ENCODE measurements at places on chromosomes 6 and 20.

DNA sequence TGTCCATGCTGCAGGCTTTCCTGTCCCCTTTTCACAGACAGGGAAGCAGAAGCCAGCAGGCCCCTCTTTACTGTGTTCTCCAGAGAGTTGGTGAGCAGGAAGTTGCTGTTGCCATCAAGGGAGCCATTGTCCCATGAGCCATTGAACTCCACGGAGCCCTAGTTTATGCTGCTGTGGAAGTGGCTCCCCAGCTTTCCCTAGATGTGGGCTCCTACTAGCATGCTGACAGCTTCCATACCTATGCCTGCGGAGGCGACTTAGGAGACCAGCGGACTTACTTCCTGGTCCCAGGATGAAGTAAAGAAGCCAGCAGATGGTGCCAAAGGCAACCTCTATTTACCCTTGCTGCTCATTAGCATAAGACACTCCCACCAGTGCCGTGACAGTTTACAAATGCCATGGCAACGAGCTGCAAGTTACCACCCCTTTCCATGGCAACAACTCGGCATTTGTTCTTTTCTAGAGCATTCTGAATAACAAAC, 30.8 kb upstream of the FKBP1A start:
- DNase-seq: no peak

GRCh38 chr20:38221119-38221589, 39.4 kb downstream of the KIAA1755 start:
- peak; percentile 44 for DNase-seq

GRCh38 chr6:72464791-72465691, 156.8 kb upstream of the KCNQ5 start:
- no peak for DNase-seq

DNA sequence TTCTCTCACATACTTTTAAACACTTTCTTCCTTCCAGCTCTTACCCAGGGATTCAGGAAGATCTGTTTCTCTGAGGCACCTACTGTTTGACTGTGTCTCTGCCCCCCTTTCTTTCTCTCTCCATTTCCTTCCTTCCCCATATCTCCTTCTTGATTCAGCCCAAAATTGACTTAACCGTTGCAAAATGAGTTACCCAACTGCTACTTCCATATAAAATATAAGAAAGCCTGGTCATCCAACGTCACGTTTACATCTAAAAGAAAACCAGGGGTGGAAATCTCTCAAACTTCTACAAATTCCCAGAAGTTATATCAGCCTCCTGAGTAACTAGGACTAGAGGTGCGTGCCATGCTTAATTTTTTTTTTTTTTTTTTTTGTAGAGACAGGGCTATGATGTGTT, 95.2 kb upstream of the INSM1 start:
- DNase-seq: no peak

DNA sequence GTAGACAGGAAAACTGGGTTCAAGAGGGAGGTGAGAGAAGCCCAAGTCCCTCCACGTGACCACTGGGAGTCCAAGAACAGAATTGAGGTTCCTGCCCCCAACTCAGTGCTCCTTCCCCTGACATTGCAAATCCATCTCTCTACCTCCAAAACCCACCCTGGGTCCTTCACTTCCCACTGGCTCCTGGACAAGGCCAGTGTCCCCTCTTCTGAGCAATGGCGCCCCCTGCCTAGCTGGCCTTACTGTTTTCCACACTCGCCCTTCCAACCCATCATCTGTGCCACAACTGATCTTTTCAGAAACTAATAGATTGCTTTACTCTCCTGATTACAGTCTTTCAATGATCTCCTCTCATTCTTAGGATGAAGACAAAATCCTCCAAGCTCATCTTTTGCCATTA, 200.3 kb downstream of the ANKRD60 start:
- DNase-seq: no peak

DNA sequence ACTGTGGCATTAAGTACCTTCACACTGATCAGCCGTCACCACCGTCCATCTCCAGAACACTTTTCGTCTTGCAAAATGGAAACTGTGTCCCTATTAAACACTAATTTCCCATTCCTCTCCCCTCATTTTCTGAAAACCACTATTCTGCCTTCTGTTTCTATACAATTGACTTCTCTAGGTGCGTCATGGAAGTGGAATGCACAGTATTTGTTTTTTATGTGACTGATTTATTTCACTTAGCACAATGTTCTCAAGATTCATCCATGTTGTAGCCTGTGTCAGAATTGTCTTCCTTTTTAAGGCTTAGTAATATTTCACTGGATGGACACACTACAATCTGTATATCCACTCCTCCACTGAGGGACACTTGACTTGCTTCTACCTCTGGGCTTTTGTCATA, 53.8 kb upstream of the PDE10A start:
- DNase-seq: no peak

GRCh38 chr20:45810191-45810970, 2.1 kb upstream of the UBE2C start:
- DNase-seq: no peak

DNA sequence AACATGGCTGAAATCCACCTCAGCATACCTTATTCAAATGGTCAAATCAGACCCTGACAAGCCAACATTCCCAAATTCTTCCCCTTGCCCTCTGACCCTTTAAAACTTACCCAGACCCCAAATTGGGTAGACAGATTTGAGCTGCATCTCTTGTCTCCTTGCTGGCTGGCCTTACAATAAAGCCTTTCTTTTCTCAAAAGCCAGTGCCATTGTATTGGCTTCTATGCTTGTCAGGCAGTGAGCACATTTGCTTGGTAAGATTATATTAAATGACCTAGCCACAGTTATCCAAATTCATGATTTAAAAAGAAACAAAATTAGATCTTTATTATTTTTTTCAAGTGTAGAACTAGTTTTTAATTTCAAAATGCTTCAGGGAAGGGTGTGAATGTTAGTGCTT, 67.8 kb upstream of the FAM83B start:
- DNase-seq: no peak

GRCh38 chr6:16700202-16700915, 60.9 kb downstream of the ATXN1 start:
- no peak for DNase-seq

- peak; percentile 75 for DNase-seq
These were observed 44.1 kb downstream of the DPPA5 start for GRCh38 chr6:73309785-73310502.

- DNase-seq: no peak
These were observed 164.3 kb upstream of the PROKR2 start for GRCh38 chr20:5480824-5481600.

Data from stimulated activated CD4-positive, alpha-beta T cell treated with anti-CD3 and anti-CD28 coated beads, TNF-alpha, amount 100 ng/mL, for 24 hours (primary cell).